Osteoblast (primary cell): ENCODE measurements at places on chromosomes 1 and 21. TPM values are rescaled to one million over a fixed set of nuclear protein-coding genes. Genes with fewer than 3 reads are reported as not detected.

- peak overlapping the region; percentile 78 for H3K4me3 ChIP-seq
- no peaks in the 10 kb centered on the region for H3K27me3 ChIP-seq
- peaks cover 22% of the 10 kb centered on the region for H3K4me1 ChIP-seq
Measured at GRCh38 chr1:248862998-248863881, 4.4 kb upstream of the ZNF692 start.

Gene FAM177B
- total RNA-seq, result not detected in 2 replicates

- no peak overlapping the region for H3K27ac ChIP-seq
- no peak for DNase-seq
- H3K4me1 ChIP-seq, result no peaks in the 10 kb centered on the region
Measured at GRCh38 chr1:49465486-49466185, 558.1 kb downstream of the AGBL4 start.

Gene ASCL5
- not detected in 2 replicates for total RNA-seq

Gene ILDR2
- under 0.01 and 0.36 TPM in 2 replicates for total RNA-seq

DNA sequence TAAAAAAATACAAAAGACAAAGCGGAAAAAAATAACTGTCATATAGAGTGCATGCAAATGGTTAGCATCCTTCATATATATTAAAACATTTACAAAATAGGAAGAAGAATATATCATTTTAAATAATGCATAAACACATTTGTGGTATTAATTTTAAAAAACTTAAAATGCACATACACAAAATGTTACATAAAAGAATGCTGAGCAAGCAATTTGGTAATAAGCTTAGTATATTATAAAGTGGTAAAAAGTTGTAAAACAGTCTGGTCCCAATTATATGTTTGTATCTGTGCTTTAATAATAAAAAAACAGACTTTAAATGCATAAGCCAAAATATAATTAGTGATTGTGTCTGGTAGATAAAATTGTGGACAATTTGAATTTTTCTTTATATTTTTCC, 394.6 kb downstream of the USH2A start:
- H3K4me1 ChIP-seq, result no peaks in the 10 kb centered on the region
- no peak overlapping the region for H3K27ac ChIP-seq
- H3K4me3 ChIP-seq, result no peak overlapping the region
- DNase-seq, result no peak
- H3K36me3 ChIP-seq, result no peaks in the 10 kb centered on the region

- no peak overlapping the region for H3K27ac ChIP-seq
- no peaks in the 10 kb centered on the region for H3K4me1 ChIP-seq
- no peak for DNase-seq
- no peaks in the 10 kb centered on the region for H3K27me3 ChIP-seq
- no peaks in the 10 kb centered on the region for H3K36me3 ChIP-seq
Measured at GRCh38 chr1:221751226-221751887, 9.5 kb upstream of the DUSP10 start.

Gene PRKCZ
- total RNA-seq, result 0.29 and 0.72 TPM in 2 replicates

- DNase-seq, result no peak
- H3K36me3 ChIP-seq, result no peaks in the 10 kb centered on the region
- no peaks in the 10 kb centered on the region for H3K4me1 ChIP-seq
Measured at GRCh38 chr21:29718081-29718815, 221.5 kb downstream of the GRIK1 start.

DNA sequence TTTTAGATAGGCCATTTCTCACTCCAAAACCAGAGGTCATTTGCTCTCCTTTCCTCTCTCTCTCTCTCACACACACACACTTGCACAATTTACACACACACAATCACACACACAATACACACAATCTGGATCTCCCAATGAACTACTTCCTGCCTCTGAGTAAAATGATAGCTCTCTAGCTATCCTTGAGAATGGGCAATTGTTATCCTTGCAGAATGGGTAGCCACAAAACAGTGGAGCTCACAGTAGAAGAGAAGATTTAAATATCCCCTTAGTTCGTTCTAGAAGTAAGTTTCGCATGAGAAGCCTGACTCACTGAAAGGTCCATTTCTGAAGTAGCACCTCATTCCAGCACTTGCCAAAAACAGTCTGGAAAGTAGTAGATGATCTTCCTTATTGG, 17.6 kb downstream of the PALMD start:
- peak overlapping the region; percentile 75 for H3K27ac ChIP-seq
- no peak overlapping the region for H3K4me3 ChIP-seq
- peaks cover 33% of the 10 kb centered on the region for H3K4me1 ChIP-seq
- no peaks in the 10 kb centered on the region for H3K36me3 ChIP-seq
- H3K27me3 ChIP-seq, result no peaks in the 10 kb centered on the region

DNA sequence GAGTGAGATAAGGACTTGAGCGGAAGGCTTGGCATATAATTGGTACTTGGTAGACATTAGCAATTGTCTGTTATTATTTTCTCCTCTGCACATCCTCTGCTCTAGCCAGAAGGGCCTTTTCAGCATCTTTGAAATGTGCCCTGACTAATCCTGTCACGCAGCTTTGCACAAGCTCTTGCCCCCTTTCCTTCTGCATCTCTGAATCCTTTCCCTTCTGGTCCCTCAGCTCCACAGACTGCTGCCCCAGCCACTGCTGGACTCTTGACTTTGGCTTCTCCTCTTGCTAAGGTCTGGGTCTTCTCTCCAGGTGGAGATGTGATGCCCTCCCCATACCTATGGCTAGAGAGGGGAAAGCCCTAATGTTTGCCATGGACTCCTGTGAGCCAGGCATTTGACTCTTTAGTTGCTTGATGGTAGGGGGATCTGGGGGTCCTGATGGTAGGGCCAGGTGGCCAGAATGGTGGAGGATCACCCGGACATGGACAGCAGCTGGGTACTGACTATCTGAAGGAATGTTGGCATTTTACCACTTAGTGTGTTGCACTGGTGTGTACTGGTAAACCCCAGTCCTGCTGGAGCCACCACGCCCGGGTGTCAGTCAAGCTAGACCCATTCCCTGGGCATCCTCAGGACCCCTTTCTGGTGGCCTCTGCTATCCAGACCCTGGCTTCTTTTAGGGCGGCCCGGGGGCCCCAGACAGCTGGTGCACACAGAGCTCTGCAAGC, 4.4 kb downstream of the HPCA start:
- peaks cover 26% of the 10 kb centered on the region for H3K27me3 ChIP-seq
- peak; percentile 68 for DNase-seq
- no peaks in the 10 kb centered on the region for H3K36me3 ChIP-seq
- H3K27ac ChIP-seq, result no peak overlapping the region
- no peak overlapping the region for H3K4me3 ChIP-seq

Gene RASAL2
- total RNA-seq, result 59.4 and 61.3 TPM in 2 replicates

Gene EVA1C
- 5.0 and 8.0 TPM in 2 replicates for total RNA-seq

DNA sequence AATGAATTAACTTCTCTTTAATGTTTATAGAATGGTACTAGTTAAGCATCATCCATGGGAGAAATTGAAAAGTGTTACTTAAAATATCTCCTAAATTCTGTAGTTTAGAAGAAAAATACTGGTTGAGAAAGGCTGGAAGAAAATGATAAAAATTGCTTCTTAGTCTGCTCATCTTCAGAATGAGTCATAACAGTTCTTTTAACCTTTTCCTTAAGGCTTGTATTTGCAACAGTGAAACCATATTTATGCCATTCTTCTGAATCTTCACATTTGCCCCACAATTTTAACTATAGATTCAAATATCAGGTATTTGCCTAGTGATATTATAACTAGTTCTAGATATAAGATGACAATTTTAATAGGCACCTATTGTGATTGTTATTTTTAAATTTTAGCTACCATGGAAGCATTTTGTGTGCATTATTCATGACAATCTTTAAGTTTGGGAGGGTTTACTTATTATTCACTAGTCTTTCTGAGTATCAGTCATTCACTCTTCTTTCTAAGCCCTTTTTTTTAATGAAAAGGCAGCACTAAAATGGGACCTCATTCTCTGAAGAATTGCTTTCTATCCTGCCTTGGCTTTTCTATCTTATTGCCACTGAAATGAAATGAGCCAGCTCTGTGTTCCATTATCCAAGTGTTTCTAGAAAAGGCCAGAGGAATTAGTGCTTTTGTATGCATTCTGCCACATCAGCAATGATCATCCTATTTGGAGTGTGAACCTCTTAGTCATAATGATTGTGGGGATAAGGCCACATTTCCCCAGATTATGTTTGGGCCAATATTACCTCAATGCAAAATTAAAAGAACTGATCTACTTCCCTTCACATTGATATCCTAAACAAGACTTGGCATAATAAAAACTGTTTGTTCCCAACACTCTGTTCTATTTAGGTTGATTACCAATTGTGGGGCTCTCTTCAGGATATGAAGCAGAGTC, 58.4 kb downstream of the SAMSN1 start:
- no peak for DNase-seq
- no peaks in the 10 kb centered on the region for H3K27me3 ChIP-seq
- no peak overlapping the region for H3K27ac ChIP-seq

DNA sequence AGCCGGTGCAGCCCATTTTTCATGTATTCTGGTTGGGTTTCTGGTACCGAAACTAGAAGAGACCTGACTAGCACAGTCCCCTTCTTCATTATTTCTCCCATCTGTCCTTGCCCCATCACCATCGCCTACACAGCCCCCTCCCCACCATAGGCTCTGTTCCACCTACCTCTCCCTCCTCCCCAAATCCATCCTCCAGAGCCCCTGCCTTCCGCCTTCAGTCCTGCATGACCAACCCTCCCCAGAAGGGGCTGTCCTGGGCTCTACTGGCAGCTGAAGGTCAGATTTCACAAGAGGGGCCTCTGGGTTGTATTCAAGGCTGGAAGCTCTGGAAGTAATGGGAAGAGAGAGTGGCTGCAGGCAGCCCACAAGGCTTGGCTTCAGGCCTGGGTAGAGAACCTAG, 55.2 kb downstream of the SDC3 start:
- no peaks in the 10 kb centered on the region for H3K36me3 ChIP-seq
- H3K4me3 ChIP-seq, result no peak overlapping the region
- no peak for DNase-seq
- no peaks in the 10 kb centered on the region for H3K27me3 ChIP-seq
- peaks cover under 1% of the 10 kb centered on the region for H3K4me1 ChIP-seq
- no peak overlapping the region for H3K27ac ChIP-seq

GRCh38 chr1:19955534-19956170, 23.8 kb downstream of the PLA2G2A start:
- peaks cover 32% of the 10 kb centered on the region for H3K27me3 ChIP-seq
- H3K36me3 ChIP-seq, result no peaks in the 10 kb centered on the region
- no peaks in the 10 kb centered on the region for H3K4me1 ChIP-seq
- no peak overlapping the region for H3K4me3 ChIP-seq

- H3K27ac ChIP-seq, result no peak overlapping the region
- no peaks in the 10 kb centered on the region for H3K27me3 ChIP-seq
- no peaks in the 10 kb centered on the region for H3K36me3 ChIP-seq
Measured at GRCh38 chr1:101967871-101968270, 28.9 kb downstream of the OLFM3 start.

- H3K27me3 ChIP-seq, result no peaks in the 10 kb centered on the region
- H3K36me3 ChIP-seq, result peaks cover 5% of the 10 kb centered on the region
- peak; percentile 88 for DNase-seq
- peaks cover 26% of the 10 kb centered on the region for H3K4me1 ChIP-seq
Measured at GRCh38 chr1:93081716-93082115, 2.6 kb downstream of the MTF2 start.
